ENCODE measurements at places on chromosomes 3 and 15.
A peak's percentile ranks its signal among the peaks of the same experiment; 100 is the strongest.

GRCh38 chr3:194030372-194030771, 105.6 kb upstream of the HES1 start:
- DNase-seq: no peak

GRCh38 chr15:74809956-74810355, 2.7 kb upstream of the LMAN1L start:
- DNase-seq: no peak

GRCh38 chr15:50235794-50236193, 29.7 kb downstream of the HDC start:
- DNase-seq: no peak

DNA sequence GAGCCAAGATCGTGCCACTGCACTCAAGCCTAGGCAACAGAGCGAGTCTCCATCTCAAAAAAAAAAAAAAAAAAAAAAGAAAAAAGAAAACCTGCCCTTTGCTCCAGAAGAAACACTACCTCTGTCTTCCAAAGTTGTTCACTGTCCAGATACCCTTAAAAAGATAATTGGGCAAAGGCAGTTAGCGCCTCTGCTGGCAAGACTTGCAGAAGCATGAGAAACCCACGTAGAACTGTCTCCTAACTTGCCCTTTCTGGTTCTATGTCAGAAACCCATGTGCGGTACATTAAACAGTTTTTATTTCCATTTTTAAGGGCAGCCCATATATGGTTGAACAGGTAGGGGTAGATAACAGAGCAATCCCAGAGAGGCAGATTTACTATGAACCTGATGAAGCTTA, 1026.4 kb downstream of the ROBO2 start:
- DNase-seq: no peak

- DNase-seq: peak; percentile 72
Measured at GRCh38 chr3:13879946-13880810, at the start of gene WNT7A. WNT7A (minus strand) TSS chr3:13880071; CDS start chr3:13879816, 255 bp downstream.

GRCh38 chr3:16477521-16477920, 36.0 kb downstream of the RFTN1 start:
- no peak for DNase-seq

DNA sequence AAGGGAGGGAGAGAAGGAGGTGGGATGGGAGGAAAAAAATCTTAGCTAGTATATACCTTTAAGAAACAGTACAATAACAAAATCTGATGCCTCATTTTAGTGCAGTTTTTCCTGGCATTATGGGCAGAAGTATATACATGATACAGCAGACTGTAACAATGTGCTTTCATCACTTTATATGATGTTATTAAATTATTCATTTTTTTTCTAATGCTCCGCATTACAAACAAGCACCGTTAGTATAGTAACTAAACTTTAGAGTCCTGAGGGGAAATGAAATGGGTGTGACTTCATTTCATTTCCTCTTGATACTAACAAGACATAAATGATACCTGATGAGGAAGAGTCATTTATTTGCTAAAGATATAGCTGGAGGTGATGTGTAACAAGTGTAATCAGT, 325.3 kb downstream of the ZNF385D start:
- DNase-seq: no peak

GRCh38 chr3:133476971-133477375, 77.1 kb downstream of the BFSP2 start:
- no peak for DNase-seq

GRCh38 chr15:91302588-91303439, 202.8 kb downstream of the SV2B start:
- DNase-seq: peak; percentile 52

GRCh38 chr3:155554777-155555451, 190.0 kb downstream of the PLCH1 start:
- DNase-seq: peak; percentile 44

GRCh38 chr3:114892880-114893279, 254.2 kb downstream of the ZBTB20 start:
- DNase-seq: no peak

GRCh38 chr3:28669870-28670269, 321.2 kb upstream of the AZI2 start:
- DNase-seq: no peak

- peak; percentile 29 for DNase-seq
Measured at GRCh38 chr3:98733053-98733811, 29.9 kb upstream of the ST3GAL6 start.

DNA sequence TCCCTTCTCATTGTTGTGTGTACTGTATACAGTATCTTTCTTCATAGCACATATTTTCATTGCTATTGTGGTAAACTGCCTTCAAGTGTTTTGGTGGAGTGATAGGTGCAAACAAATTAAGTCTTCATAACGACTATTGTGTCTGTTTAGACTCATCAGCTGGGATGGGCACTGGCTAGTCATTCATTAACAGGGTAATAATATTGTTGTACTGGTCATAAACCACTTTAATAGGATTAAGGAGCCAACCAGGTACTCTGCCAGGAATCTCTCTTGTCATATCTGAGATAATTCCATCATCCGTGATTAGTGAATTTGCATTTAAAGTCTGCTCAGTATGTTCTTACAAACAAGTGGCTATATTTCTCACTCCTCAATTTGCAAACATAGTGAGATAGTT, 10.2 kb upstream of the TMEM45A start:
- no peak for DNase-seq

DNA sequence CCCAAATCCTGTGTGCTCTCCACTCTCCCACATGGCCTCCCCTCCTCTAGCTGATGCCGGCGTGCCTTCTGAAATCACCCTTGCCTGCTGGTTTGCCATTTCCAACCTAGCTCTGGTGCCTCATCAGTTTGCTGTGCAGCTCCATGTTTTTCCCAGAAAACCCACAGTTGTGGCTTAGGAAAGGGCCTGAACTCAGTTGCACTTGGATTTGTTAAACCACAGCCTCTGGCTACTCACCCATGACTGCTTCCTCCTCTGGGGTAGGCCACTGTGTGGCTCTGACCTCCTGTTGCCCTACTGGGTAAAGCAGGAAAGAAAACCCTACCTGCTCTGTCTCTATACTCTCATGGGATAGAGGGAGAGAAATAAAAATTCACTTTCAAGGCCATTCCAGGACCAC, 97.3 kb downstream of the DAPK2 start:
- DNase-seq: peak; percentile 7

GRCh38 chr15:90266485-90266884, 1.0 kb downstream of the NGRN start:
- peak; percentile 36 for DNase-seq

DNA sequence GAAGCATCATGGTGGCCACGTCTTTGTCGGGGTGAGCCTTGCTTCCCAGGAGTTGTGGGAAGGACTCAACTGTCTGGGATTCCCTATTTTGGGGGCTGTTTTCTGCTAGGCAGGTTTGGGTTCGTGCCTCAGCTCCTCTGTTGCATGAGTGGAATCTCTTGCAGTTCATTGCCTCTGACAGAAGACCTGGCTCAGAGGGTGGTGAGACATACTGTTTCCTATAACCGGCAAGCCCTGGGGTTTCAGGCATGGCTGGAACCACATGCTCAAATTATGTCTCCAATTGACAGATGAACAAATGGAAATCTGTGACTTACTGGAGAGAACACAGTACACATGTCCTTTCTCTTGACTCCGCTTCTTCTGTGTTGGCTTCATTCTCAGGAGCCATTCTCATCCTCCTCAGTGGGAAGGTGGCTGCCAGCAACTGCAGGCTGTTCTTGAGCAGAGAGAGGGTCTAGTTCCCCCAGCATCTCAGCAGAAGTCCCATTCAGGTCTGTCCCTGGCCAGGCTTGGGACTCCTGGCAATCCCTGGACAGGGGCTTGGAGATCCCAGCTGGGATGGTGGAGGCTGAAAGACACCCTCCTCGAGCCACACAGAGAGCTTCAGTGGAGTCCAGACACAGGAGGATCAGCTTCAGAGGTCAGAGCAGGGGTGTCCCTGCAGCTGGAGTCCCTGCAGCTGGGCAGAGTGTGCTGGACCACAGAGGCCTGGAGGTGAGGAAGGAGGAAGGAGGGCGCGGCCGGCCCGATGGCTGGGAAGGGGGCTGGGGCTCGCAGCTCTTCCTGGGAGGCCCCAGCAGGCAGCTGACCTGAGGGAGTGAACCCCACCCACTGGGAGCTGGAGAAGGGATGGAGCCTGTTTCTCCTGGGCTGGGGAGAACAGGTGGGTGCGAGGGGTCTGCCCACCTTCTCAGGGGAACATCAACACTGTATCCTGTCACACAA, 97.6 kb downstream of the LSM3 start:
- no peak for DNase-seq

DNA sequence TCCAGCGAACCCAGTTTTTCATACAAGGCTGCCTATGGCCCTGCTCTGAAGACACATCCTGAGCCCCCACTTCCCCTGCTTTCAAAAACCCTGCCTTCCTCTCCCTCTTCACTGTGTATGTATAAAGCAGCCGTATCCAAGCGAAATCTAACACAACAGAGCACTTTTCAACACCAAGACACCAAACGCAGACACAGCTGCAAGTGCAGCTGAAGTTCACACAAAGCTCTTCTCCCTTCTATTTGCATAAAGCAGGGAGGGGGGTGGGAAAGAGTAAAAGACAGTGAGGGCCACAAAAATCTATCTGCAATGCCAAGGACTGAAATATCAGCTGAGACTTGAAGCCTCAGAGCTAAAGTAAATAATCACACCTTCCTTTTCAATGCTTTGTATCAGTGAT, 35.1 kb upstream of the CSPG5 start:
- no peak for DNase-seq

- DNase-seq: peak; percentile 19
Measured at GRCh38 chr15:40747685-40748631, 7.1 kb downstream of the RMDN3 start.

- DNase-seq: no peak
Measured at GRCh38 chr15:76341366-76342057, 4.9 kb downstream of the ISL2 start.

DNA sequence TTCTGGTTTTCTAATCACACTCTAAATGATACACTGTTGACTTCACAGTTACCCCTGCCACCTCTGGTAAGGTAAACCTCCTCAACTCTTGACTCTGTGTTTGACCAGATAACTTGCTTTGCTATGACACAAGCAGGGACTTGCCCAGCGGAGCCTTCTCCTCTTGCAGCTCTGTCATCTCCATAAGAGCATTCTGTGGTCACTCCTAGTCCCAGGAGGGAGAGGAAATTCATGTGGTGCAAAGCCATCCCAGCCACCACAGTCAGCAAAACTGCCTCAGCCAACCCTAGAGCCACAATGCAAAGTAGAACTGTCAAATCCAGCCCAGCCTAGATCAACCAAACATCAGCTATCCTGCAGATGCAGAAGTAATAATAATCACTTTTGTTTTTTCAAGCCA, 144.7 kb upstream of the GADL1 start:
- no peak for DNase-seq

GRCh38 chr15:66724732-66725463, 22.9 kb downstream of the SMAD6 start:
- no peak for DNase-seq

DNA sequence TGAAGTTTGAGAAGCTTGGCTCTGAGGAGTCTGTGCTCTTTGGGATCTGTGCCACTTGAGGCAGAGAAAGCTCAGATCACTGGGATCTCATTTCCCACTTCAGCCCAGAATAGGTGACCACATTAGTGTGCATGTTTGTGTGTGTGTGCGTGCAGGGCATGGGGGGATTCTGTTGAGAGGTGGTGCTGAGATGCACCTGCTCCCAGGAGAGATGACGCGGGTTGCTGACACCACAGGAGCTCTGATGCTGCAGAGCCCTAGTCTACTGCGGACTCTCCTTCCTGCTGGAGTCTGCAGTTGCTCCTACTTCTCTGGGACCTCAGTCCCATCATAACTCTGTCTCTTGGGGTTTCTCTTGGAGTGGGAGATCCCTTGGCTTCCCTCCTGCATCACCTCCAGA, 14.7 kb upstream of the CTXND1 start:
- no peak for DNase-seq

GRCh38 chr3:10635446-10636076, 130.2 kb upstream of the ATP2B2 start:
- DNase-seq: no peak

DNA sequence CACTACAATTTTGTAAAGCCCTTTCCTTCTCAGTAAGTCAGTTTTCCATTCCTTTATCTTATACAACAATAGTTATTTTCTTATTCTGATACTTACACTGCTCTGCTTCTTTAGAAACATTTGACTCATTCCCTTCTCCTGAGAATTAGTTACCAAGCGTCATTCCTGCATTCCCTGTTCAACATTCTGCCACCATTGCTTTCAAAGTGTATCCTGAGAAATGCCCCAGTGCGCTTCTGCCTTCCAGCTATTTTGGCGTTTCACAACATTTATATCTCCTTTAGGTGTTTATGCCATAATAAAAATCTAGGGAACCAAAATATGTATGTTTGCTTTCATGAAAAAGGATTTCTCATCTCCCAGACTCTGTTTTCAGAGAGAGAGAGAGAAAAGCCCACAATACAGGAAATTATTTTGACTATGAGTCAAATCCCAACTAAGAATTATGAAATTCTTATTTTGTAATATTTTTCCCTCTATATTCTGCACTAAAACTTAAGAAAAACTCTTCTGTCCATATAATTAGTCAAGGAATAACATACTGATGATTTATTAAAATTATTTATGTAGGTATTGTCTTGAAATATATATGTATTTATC, 118.2 kb upstream of the RAP2B start:
- no peak for DNase-seq

GRCh38 chr15:46897266-46897665, 820.0 kb upstream of the SEMA6D start:
- DNase-seq: no peak

DNA sequence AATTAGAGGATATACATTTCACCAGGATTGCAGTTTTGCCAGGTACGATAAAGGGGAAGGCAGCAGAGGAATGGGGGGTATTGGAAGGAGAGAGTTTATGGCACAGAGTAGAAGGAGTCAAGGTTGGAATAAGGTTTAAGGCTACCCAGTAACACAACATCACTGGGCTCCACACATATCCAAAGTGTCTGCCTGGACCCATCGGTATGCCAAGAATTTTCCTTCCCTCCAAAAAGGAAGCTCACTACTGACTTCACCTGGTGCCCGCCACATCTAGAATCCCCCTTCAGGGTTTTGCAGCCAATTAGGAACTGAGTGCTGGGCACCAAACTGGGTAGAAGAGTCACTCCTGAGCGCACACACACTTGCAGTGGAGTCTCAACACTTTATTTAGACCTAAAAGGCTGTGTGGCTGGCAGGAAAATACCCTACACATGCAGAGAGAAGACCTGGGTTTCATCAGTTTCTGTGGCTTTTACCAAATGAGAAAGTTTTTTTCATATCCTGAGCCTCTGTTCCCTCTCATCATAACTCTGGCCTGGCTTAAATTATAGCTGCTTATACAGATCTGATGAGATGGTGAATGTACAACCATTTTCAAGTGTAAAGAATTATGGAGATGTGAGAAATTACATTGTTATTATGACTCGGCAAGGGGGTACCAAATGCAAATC, 190.8 kb upstream of the LPP start:
- DNase-seq: peak; percentile 45

GRCh38 chr3:171173736-171174135, 147.2 kb upstream of the SLC2A2 start:
- no peak for DNase-seq

- DNase-seq: no peak
Measured at GRCh38 chr3:188326968-188327367, 173.0 kb downstream of the LPP start.

GRCh38 chr15:96358821-96359615, 28.5 kb downstream of the NR2F2 start:
- DNase-seq: no peak

- no peak for DNase-seq
Measured at GRCh38 chr3:100053951-100054620, 60.2 kb downstream of the FILIP1L start.

GRCh38 chr3:119745942-119746341, 36.0 kb upstream of the NR1I2 start:
- DNase-seq: no peak

GRCh38 chr3:47359323-47359722, 21.5 kb upstream of the PTPN23 start:
- DNase-seq: no peak

GRCh38 chr3:183328823-183329222, 75.8 kb downstream of the B3GNT5 start:
- DNase-seq: no peak
